ENCODE measurements at places on chromosomes 6 and 20. TPM values are rescaled to one million over a fixed set of nuclear protein-coding genes. Genes with fewer than 3 reads are reported as not detected.

- no peak for DNase-seq
- no peaks in the 10 kb centered on the region for H3K4me1 ChIP-seq
- no peaks in the 10 kb centered on the region for H3K36me3 ChIP-seq
- H3K27ac ChIP-seq = no peak overlapping the region
These were observed 225.5 kb downstream of the EYA4 start for GRCh38 chr6:133466680-133467079.

The PRR18 gene
- not detected for total RNA-seq

The LTB gene
- total RNA-seq = not detected

DNA sequence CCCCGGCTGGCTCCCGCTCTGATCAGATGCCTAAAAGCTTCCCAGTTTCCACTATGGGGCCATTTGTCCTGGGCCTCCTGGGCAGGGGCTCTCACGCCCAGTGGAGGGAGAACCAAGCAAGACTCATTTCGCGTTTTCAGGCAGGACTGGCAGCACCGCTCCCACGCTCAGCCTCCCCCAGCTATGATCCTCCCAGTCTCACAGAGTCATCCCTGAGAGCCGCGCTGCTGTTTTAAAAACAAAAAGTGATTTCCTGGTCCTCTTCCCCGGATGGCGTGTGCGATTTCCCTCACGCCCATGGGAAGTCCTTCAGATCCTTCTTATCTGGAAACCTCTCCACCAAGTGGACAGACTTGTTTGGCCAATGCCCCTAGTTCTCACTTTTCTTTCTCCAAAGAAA is at the start of gene ADGRF5:
Gene ADGRF5 (minus strand): TSS at position 208 of the 400 bp plus-strand sequence. CDS start 15,176 bp downstream, outside the sequence.
- H3K36me3 ChIP-seq = no peaks in the 10 kb centered on the region
- peak within 1 kb of the TSS; percentile 30 for H3K4me3 ChIP-seq
- peak within 1 kb of the TSS; percentile 83 for H3K27ac ChIP-seq
- no peak for DNase-seq
- no peaks in the 10 kb centered on the region for H3K4me1 ChIP-seq
- H3K27me3 ChIP-seq = no peaks in the 10 kb centered on the region

The ZC2HC1B gene
- not detected for total RNA-seq

DNA sequence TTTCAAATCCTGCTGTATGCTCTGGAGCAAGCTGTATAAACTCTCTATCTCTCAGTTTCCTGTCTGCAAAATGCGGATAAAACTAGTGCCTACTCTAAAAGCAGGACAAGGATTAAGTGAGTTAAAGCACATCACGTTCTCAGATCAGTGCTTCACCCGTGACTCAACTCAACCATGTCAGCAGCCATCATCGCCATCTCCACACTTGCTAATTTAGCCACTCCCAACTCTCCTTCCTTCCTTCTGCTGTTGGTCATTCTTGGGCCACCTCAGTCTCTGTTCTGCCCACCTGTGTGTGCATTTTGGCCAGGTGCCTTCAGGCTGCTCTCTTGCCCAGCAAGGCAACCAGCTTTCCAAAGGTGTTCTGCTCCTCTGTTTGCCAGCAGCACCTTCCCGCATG is 260.0 kb upstream of the CDYL start:
- no peak overlapping the region for H3K4me3 ChIP-seq
- no peak overlapping the region for H3K27ac ChIP-seq
- no peaks in the 10 kb centered on the region for H3K27me3 ChIP-seq
- DNase-seq = no peak

GRCh38 chr6:105135056-105135455 is 44.8 kb downstream of the POPDC3 start:
- no peak overlapping the region for H3K4me3 ChIP-seq
- H3K27me3 ChIP-seq = no peaks in the 10 kb centered on the region
- no peaks in the 10 kb centered on the region for H3K36me3 ChIP-seq
- no peak for DNase-seq

The SEL1L2 gene
- not detected for total RNA-seq

DNA sequence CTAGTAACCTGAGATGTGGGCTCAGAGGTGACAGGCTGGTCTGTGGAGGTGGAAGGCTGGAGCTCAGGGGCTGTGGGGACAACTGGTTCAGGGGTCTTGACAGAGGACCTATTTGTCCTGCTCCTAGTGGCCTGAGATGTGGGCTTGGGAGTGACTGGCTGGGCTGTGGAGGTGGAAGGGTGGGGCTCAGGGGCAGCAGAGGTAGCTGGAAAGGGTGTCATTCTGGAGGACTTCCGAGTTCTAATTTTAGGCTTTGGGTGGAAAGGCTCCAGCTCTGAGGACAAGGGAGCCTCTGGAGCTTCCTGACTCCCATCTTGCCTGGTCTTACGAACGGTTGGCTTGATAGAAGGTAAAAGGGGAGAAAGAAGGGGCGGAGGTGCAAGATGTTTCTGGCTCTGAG is 11.5 kb downstream of the MDC1 start:
- no peak for DNase-seq
- no peak overlapping the region for H3K4me3 ChIP-seq
- no peaks in the 10 kb centered on the region for H3K36me3 ChIP-seq

GRCh38 chr6:24183584-24183983 is 57.6 kb downstream of the NRSN1 start:
- H3K27me3 ChIP-seq = no peaks in the 10 kb centered on the region
- no peak overlapping the region for H3K27ac ChIP-seq
- no peak for DNase-seq
- no peaks in the 10 kb centered on the region for H3K4me1 ChIP-seq
- no peak overlapping the region for H3K4me3 ChIP-seq
- H3K36me3 ChIP-seq = no peaks in the 10 kb centered on the region

DNA sequence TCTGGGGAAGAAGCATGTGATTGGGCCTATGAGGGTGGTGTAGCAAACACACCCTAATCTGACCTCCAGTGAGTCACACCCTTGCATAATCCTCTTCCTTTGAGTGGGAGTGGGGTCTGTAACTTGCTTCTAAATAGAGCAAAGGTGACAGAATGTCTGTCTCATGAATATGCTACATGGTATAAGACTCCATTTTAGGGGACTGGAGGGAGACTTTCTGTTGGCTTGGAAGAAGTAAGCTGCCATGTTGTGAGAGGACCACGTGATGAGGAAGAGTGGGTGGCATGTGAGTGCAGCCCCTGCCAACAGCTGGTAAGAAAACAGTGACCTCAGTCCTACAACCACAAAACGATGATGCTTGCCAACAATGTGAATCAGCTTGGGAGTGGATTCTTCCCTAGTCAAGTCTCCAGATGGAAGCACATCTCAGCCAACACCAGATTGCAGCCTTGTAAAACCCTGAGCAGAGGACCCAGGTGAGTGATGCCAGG is 3.7 kb downstream of the AK9 start:
- no peak overlapping the region for H3K4me3 ChIP-seq
- no peaks in the 10 kb centered on the region for H3K36me3 ChIP-seq
- no peaks in the 10 kb centered on the region for H3K4me1 ChIP-seq
- no peak overlapping the region for H3K27ac ChIP-seq
- no peaks in the 10 kb centered on the region for H3K27me3 ChIP-seq
- DNase-seq = no peak

DNA sequence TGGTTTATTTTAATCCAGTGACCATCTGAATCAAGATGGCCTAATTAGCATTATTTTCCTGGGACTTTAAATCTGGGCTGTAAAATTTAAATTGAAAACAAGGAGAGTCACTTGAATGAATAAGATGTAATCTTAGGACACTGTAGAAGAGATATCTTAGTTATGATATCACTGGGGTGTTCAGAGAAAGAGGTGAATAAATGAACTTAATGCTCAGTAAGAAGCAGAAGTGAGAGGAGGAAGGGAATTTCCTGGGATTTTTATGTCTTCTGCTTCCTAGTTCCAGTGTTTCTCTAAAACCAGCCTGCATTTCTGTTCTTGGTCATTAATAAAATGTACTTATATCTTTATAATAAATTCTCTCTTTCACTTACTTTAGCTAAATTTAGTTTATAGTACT is 136.8 kb upstream of the PTPRK start:
- H3K4me1 ChIP-seq = no peaks in the 10 kb centered on the region
- no peaks in the 10 kb centered on the region for H3K36me3 ChIP-seq
- H3K27ac ChIP-seq = no peak overlapping the region
- H3K4me3 ChIP-seq = no peak overlapping the region

- no peak overlapping the region for H3K27ac ChIP-seq
- no peak overlapping the region for H3K4me3 ChIP-seq
- DNase-seq = no peak
- no peaks in the 10 kb centered on the region for H3K36me3 ChIP-seq
These were observed 55.4 kb downstream of the IPCEF1 start for GRCh38 chr6:154301086-154301625.

GRCh38 chr6:111600154-111600553 is 5.5 kb downstream of the TRAF3IP2 start:
- peak overlapping the region; percentile 38 for H3K27ac ChIP-seq
- no peaks in the 10 kb centered on the region for H3K36me3 ChIP-seq
- H3K4me3 ChIP-seq = no peak overlapping the region
- peaks cover 25% of the 10 kb centered on the region for H3K4me1 ChIP-seq
- no peak for DNase-seq

The ACSS2 gene
- total RNA-seq = 70.1 TPM

The CGA gene
- total RNA-seq = not detected

GRCh38 chr6:132725471-132725870 is 11.6 kb upstream of the VNN1 start:
- DNase-seq = no peak
- no peaks in the 10 kb centered on the region for H3K4me1 ChIP-seq
- no peak overlapping the region for H3K4me3 ChIP-seq
- no peaks in the 10 kb centered on the region for H3K27me3 ChIP-seq
- no peaks in the 10 kb centered on the region for H3K36me3 ChIP-seq
- H3K27ac ChIP-seq = no peak overlapping the region

The NELFE gene
- 90.1 TPM for total RNA-seq

DNA sequence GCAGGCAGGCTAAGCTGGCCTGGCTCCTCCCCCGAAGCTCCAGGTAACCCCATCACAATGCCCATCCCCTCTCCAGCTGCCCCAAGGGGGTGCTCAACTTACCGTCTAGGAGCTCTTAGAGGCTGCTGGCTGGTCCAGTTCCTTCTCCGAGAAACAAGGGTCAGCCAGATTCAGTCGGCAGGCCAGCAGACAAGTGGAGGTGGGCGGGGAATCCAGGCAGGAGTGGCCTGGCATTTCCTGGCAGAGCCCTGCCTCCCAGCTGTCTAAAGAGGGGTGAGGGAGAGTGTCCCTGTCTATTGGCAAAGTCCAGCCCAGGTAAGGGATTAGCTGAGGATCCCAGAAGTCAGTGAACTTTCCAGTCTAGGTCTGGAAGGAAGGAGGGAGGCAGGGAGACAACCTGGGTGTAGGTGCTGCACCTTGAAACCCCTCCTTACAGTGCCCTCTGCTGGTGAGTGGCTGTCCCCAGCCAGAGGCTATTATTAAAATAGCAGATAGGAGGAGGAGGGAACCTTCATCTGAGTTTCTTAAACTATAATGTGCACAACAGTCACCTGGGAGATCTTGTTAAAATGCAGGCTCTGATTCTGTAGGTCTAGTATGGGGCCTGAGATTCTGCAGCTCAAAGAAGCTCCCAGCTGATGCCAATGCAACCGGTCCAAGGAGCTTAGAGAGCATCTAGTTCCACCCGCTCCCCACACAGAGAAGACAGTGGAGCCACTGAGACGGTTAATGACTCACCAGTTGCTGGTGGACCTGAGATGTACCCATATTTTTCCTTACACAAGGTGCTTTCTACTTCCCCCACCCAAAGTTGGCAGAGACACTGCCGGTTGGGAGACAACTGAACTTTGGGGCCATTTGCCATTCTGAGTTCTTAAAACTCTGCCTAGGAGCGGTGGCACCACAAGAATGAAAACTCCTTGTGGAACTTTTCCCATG is at the start of gene UNC5CL:
Gene UNC5CL (minus strand): TSS at position 162 of the 939 bp plus-strand sequence. CDS start 4,147 bp downstream, outside the sequence.
- no peak within 1 kb of the TSS for H3K4me3 ChIP-seq
- no peaks in the 10 kb centered on the region for H3K36me3 ChIP-seq
- no peak within 1 kb of the TSS for H3K27ac ChIP-seq

DNA sequence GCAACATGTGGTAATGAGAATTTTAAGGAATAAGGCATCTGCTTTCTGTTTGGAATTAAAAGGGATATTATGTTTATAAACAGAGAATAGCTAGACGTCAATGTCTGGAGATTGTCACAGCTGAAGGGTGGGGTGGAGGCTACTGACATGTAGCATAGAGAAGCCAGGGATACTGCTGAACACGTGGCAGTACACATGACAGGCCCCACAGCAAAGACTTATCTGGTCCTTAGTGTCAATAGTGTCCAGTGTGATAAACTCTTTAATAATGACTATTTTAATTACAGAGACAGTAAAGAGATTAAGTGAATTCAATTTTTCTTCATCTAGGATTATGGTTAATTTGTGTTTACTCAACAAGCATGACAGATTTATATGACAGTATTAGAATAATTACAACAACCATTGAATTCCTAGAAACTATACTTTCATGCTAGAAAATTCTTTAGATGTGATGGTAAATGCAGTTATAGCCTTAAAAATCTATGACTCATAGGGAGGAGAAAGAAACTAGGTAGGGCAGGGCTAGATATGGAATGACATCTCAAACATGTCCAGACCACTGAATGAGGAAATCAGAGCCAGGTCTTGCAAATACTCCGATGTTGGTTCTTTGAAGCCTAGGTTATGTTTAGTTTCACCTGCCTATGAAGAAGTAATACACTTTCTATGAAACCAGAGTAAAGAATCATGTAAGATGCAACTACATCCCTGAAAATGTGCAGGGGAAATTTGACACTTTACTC is 399.5 kb downstream of the PHF3 start:
- H3K27ac ChIP-seq = no peak overlapping the region
- H3K36me3 ChIP-seq = no peaks in the 10 kb centered on the region
- no peaks in the 10 kb centered on the region for H3K27me3 ChIP-seq

DNA sequence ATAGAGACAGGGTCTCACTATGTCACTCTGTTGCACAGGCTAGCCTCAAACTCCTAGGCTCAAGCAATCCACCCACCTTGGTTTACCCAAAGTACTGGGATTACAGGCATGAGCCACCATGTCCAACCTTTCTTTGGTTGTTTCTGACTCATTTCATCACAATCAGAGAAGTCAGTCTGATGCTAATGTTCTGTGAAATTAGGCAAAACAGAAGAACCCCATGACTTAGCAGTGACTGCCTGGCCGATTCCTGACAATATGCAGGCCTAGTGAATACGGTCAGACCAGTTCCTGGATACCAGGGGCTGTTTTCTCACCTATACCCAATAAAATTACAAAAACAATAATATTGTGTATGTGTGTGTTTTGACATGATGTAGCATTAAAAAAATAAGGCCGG is 58.8 kb upstream of the BTN3A2 start:
- H3K27ac ChIP-seq = no peak overlapping the region
- no peak for DNase-seq
- H3K27me3 ChIP-seq = no peaks in the 10 kb centered on the region
- no peaks in the 10 kb centered on the region for H3K4me1 ChIP-seq
- H3K4me3 ChIP-seq = no peak overlapping the region

- no peaks in the 10 kb centered on the region for H3K4me1 ChIP-seq
- H3K27me3 ChIP-seq = peaks cover 95% of the 10 kb centered on the region
- no peak overlapping the region for H3K4me3 ChIP-seq
- no peak overlapping the region for H3K27ac ChIP-seq
- H3K36me3 ChIP-seq = no peaks in the 10 kb centered on the region
These were observed 25.4 kb upstream of the HLA-E start for GRCh38 chr6:30463651-30464618.

The CASS4 gene
- 3.4 TPM for total RNA-seq

The SIRPG gene
- total RNA-seq = not detected

The BPIFB2 gene
- total RNA-seq = 0.98 TPM

The SLC17A9 gene
- total RNA-seq = 4.9 TPM

GRCh38 chr6:88616380-88616779 is 347.0 kb downstream of the RNGTT start:
- no peaks in the 10 kb centered on the region for H3K4me1 ChIP-seq
- DNase-seq = no peak
- no peak overlapping the region for H3K4me3 ChIP-seq
- H3K27me3 ChIP-seq = no peaks in the 10 kb centered on the region
- H3K36me3 ChIP-seq = no peaks in the 10 kb centered on the region
- no peak overlapping the region for H3K27ac ChIP-seq

The SMIM13 gene
- total RNA-seq = 7.6 TPM

GRCh38 chr6:101630941-101631340 is 237.4 kb downstream of the GRIK2 start:
- H3K36me3 ChIP-seq = no peaks in the 10 kb centered on the region
- DNase-seq = no peak
- H3K27me3 ChIP-seq = no peaks in the 10 kb centered on the region
- no peaks in the 10 kb centered on the region for H3K4me1 ChIP-seq

The PPP1R14C gene
- 3.3 TPM for total RNA-seq

The FILIP1 gene
- 4.3 TPM for total RNA-seq
